ENCODE measurements at places on chromosomes 7 and 10.

GRCh38 chr7:30971840-30972563 lies 8.2 kb downstream of the GHRHR start:
- no peak for DNase-seq

GRCh38 chr7:22872096-22872807 lies 49.6 kb upstream of the TOMM7 start:
- DNase-seq: peak; percentile 82

DNA sequence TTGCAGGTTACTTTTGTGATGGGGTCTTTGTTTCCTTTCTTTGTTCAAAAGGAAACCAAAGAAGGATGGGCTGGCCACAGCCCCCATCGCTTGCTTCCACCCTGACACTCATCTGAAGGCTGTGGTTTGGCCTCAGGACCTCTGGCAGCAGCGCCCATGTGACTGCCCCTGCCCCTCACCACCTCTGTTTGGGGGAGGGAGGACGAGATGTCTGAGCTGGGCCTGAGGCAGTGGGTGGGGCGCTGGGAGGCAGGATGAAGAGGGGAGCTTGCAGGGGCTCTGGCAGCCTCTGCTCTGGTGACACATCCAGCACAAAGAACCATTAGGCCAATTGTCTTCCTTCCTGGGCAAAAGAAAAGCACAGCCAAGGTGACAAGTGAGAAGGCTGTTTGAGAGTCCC lies 15.9 kb upstream of the CHST15 start:
- no peak for DNase-seq

DNA sequence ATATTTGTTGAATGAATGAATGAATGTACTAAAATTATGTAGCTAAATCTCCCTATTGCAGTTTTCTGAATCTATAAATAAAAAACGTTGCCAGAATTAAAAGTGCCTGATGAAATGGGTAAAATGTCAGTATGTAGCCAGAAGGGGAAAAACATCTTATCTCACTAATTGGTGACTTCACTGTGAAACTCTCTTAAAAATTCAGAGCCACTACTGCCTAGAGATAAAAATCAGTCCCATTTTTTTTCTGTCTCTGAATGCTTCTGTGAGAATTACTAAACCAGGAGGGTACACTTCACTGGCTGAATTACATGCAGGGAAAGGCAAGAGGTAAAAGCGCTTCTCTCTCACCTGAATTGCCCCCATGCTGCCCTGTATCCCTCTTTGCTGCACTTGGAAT lies 69.6 kb upstream of the HPS1 start:
- no peak for DNase-seq

DNA sequence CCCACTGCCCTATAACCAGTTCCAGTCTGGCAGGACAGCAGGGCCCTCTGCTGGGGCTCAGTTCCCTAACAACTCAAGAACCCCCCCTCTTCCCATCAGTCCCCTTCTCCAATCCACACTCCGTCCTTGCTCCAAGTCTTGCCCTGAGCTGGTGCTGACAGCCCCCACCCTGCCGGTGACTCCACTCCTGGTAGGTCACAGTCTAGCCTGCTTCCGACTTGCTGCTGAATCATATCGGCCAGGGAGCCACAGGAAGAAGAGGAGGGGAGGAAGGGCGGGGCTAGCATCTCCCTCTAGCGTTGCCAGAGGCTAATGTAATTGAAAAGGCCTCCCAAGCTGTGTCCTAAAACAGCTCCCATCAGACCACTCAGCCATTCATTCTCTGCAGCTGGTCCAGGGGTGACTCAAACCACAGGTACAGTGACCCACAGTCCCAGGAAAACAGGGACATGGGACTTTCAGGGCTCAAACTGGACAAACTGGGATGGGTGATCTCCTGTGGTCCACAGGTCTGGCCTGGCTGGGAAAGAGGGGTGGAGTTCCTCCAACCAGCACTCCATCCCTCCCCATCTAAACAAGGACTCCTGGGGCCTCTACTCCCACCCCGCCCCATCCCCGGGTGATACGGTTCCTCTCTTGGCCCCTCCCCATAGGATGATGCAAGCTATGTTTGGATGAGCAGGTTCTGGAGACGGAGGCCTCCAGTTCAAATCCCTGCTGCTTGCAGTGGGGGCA lies 158.8 kb downstream of the SH3PXD2A start:
- DNase-seq: peak; percentile 65

DNA sequence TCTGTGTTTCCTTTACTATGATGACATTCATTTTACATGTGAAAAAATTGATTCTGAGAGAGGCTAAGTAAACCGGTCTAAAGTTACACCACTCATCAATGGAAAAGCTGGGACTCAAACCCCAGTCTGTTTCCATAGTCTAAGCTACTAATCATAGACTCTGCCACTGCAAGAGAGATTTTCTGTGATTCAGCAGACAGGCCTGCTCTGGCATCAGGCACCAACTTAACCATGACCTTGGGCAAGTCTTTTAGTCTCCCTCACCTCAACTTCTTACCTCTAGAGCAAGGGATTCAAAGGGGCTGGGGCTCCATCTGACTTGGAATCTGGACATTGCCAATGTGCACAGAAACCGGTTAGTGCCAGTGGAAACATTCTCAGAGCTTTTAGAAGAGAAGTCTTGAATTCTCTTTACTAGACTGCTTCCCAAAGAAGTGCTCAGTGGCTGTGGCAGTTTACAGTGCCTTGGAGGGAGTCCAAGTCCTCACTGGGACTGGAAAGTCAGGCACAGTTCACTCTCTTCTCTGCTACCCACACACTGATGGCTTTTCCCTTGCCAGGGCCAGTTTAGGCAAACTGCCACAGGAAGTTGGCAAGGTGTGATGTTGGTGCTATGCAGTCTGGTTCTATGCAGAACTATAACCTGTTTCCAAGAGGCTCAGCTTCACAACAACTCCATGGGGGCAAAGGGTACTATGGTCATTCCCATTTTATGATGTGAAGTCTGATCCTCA lies 4.5 kb upstream of the BLNK start:
- no peak for DNase-seq

DNA sequence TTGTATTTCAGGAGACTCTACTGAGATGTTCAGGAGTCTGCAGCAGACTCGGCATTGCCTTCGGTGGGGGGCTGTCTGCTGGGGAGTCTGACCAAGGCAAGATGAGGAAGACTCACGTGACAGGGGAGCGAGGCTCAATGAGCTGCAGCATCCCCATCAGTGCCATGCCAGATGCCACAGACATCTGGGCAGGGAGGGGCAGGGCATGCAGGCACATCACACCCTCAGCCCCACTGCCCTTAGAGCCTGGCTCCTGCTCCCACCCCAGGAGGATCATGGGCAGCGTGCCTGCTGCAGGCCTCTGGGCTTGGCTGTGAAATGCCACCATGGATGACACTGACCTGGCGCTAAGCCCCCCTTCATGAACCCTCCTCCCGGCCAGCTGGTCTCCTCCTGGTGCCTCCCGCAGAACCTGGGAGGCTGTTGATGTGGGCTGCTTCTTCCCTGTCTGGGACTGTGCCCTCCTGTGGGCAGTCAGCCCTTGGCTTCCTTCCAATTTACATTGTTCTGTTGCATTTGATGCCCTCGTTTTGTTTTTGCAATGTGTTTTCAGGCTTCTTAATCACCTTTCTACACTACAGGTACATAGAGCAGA lies 235.0 kb downstream of the PAXIP1 start:
- no peak for DNase-seq

- DNase-seq: no peak
Observed at GRCh38 chr10:77485847-77486246, 151.8 kb downstream of the KCNMA1 start.

DNA sequence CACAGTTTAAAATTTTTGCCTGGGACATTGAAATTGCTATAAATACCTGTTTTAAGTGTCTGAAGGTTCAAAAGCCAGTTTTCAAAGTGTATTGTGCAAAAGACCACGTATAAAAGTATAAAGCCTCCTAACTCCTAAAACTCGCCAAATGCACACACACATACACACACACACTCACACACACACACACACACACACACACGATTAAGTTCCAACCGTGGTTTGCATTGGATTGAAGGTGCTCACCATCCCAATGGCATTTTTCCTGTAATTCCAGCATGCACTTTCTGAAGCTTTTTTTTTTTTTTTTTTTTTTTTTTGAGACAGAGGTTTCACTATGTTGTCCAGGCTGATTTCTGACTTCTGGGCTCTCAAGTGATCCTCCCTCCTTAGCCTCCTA lies 2.8 kb upstream of the RGS10 start:
- DNase-seq: no peak

- DNase-seq: no peak
Observed at GRCh38 chr10:36188461-36188860, 546.4 kb upstream of the FZD8 start.

GRCh38 chr7:156669035-156669828 lies 28.7 kb downstream of the RNF32 start:
- no peak for DNase-seq

GRCh38 chr10:79328737-79329504 lies 18.3 kb upstream of the PPIF start:
- no peak for DNase-seq

DNA sequence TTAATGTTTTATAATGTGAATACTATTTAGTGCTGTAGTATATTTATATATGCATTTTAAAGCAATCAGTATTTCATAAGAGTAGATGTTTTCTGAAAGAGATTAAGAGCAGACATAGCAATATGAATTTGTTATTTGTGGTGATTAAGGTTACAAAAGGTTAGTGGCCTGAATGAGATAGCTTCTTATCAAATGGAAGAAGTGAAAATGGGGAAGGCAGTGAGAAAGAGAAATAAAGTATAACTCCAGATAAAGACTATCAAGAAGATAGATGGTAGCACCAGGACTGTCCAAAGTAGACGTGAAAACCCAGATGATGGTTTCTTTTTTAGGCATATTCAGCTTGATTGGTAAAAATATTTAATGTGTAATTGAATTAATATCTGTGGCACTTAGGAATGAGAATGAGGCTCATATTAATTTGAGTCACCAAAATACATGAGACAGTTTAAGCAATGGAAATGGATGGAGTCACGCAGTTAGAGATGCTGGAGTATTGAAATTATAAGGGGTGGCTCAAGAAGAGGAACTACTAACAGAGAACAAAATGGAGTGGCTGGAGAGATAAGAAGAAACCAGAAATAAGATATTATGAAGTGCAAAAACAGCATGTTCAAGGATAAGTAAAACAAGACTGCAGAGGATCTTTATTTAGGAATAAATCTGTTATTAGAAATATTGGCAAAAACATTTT lies 288.0 kb upstream of the SEMA3C start:
- DNase-seq: no peak

DNA sequence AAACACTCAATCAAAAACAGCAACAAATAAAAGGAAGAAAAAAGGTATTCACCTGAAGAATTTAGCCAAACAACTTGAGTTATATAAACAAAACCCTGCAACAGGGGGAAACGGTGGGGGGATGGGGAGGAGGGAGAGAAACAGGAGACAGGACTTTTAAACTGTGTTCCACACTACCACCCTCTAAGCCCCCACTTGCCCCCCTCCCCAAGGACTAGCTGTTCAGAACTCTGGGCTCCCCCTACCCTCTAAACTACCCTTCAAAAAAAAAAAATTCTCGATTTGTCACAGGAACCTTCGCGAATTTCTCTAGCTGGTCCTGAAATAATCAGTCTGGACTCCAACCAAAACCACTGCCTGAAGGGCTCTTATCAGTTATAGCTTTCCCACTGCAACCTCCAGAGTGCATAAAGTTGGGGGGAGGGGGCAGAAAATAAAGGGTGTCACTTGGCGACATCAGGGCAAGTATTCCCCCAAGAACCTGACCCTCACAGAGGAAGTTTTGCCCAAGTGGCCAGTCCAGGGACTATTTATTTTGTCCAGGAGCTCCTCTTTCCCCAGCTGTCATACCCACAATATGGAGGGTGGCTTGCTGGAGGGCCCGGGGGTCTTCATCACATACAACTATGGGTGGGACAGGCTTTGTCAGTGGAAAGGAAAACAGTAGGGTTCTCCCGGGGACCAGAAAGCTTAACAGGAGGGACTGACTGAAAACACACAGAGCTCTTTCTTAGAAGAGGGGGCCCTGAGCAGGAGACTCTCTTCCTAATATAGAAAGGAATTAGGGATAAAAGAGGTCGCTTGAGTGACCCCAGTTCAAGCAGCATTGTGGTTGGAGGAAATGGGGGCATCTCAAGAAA lies 1.3 kb downstream of the UBE2H start:
- DNase-seq: peak; percentile 24

- DNase-seq: no peak
Observed at GRCh38 chr10:95243318-95243617, 47.5 kb downstream of the PDLIM1 start.

DNA sequence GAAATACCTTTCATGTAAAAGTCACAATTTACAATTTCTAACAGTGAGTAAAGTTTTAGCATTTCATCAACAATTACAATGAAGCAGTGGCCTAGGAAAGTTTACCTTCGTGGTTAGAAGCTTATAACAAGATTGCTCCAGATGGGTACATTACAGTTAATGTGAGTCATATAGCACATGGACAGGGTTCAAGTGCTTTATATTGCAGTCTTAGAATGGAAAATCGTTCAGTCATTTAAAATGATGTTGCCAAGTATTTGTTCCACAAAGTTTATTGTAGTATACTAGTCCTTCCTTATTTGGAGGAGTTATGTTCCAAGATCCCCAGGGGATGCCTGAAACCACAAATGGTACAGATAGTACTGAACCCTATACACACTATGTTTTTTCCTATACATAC lies 174.6 kb upstream of the TARP start:
- DNase-seq: no peak

DNA sequence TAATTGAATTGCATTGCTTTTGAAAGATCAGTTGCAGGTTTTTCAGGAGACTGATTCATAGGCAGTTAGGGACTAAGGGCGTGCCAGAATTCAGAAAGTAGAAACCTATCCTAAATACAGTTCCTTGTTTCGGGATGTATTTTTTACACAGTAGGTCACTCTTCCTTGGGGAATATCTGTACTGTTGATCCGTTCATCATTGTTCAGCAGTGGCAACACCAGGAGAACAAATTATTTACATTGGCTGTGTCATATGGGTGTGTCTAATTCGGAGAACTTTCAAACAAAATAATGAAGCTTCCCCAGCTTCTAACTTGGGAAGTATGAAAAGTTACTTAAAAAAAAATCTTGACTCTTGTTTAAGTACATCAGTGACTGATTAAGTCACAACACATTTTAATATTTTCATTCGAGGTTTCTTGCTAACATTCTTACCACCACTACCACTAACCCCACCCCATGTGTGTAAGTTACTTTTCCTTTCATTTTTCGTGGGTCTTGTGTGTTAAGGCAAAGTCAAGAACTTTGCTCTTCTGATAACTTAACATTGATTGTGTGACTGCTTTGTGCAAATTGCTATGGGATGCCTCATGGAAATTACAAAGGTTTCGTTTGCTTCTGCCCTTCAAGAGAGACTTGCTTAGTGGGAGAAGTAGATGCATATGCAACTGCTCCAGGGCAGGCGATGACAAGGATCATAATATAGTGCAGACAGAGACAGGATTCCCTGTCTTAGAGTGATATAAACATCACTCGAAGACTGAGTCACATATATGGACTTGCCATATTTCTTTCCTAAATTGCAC lies 43.8 kb upstream of the RPA3 start:
- DNase-seq: peak; percentile 11

GRCh38 chr10:4018054-4018511 lies 233.1 kb upstream of the KLF6 start:
- DNase-seq: no peak

DNA sequence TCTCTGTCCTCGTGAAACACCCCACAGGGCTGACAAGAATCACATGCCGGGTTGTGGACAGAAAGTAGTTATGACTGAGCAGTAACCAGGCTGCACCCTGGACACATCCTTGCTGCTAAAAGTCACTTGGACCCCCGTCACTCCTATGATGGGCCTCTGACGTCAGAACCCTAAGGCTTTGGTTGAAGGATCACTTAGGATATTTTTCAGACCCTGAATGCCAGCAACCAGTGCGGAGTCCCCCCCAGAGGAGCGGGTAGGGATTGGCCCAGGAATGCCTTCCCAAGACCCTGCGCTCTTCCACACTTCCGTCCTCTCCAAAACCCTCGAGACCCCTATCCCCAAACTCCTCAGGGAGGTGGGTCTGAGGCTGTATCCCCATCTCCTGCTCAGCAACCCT lies 52.1 kb downstream of the CFAP46 start:
- no peak for DNase-seq

All from germinal center (tissue), 1 donor.